ENCODE measurements at places on chromosomes 13 and 19.

DNA sequence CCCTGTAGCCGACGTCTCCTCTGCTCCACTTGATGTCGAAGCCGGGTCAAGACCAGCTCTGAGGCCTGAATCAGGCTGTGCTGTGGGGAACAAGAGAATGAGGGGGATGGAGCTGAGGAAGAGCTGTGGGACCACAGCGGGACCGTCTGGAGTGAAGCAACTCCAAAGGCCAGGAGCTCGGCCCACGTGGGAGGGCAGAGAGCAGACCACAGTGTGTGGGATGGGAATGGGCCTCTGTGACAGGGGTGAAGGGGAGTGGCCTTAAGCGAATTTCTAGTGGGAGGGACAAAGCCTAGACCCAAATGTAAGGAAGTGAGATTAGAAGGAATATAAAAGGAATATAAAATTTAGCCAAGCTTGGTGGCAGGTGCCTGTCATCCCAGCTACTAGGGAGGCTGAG is 3.8 kb upstream of the SLC8A2 start:
- DNase-seq, result no peak

- no peak for DNase-seq
These were observed 3.8 kb downstream of the APC2 start for GRCh38 chr19:1453525-1454364.

DNA sequence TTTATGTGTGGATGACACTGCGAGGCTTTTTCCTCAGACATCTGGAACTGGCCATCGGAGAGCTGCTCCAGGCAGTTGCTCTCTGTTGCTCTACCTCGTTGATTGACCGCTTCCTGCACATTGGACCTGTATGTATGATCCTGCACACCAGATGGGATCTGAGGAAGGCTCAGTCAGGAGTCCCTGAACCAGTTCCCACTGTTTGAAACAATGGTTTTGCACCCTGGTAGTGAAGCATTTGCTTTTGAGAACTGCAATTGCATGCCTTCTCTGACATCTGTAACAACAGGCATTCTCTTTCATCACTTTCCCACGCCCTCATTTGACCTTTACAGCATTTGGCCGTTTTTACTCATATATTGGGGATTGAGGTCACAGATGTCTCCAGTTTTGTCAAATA is 61.1 kb upstream of the NPAS1 start:
- peak; percentile 65 for DNase-seq

- no peak for DNase-seq
These were observed 51.7 kb upstream of the SERPINE3 start for GRCh38 chr13:51287758-51288157.

DNA sequence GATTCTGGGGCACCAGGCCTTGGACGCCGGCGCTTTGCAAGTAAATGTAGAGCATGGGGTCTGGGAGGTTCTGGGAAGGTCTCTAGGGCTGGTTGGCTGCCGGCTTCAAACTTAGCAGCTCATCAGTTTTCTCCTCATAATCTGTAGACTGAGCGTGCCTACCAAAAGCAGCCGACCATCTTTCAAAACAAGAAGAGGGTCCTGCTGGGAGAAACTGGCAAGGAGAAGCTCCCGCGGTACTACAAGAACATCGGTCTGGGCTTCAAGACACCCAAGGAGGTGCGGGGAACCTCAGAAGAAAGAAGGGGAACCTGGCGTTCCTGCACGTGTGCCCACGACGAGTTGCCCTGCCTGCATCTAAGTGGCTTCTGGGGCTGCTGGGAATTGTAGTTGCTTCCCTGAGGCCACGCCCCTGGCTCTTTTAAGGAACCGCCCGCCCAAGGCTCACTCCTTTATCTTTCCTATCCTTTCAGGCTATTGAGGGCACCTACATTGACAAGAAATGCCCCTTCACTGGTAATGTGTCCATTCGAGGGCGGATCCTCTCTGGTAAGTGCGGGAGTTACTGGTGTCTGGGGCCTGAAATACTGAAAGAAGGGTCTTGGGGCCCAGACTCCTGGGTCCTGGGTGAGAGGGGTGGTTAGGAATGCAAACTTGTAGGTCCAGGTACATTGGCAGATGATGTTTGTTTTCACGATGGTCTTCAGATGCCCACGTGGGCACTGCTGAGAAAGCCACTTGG is 984 bp downstream of the RPS11 start:
- DNase-seq, result no peak

- DNase-seq, result no peak
These were observed 73.0 kb downstream of the ANKRD10 start for GRCh38 chr13:110841846-110842245.

- DNase-seq, result no peak
These were observed 218.0 kb downstream of the IRS2 start for GRCh38 chr13:109568339-109568818.

- DNase-seq, result no peak
These were observed 79.9 kb downstream of the MRPL57 start for GRCh38 chr13:21256351-21256761.

DNA sequence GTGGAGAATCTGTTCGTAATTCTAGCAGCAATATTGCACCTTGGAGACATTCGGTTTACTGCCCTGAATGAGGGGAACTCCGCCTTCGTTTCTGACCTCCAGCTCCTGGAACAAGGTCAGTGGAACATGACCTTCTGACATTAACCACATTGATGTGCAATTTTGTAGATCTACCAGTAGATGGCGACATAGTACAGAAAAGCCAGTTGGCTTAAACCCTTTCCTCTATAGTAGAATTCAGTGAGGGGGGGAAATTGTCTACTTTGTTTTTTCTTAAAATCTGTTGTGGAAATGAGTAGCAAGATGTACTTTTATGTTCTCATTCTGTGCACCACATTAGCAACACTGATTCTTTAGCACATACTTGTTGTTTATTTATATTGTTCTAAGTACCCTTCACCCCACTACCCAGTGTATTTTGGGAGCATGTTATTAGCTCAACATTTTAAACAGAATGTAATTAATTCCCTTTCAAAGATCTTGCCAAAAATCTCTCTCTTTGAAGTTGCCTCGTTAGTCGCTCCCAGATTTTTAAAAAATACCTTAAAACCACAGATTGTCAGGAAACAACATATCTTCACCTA is 332.2 kb downstream of the MYO16 start:
- peak; percentile 22 for DNase-seq

DNA sequence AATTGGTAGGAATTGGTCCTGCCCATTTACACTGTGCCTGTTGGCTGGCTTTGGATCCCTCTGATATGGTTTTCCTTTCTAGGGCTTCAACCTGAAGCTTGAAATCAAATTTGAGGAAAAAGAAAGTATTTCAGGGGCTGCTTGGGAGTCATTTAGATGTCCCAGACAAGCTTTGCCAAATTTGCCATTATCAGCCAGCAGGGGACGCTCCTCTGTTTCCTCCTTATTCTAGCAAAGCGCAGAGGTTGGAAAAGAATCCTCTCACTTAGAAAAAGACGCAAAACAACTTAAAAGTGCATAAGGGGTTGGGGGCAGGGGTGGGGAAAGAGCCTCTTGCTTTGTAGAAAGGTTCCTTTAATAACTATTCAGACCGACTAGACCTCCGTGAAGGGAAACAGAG is 1211.1 kb upstream of the PCDH20 start:
- DNase-seq, result no peak

DNA sequence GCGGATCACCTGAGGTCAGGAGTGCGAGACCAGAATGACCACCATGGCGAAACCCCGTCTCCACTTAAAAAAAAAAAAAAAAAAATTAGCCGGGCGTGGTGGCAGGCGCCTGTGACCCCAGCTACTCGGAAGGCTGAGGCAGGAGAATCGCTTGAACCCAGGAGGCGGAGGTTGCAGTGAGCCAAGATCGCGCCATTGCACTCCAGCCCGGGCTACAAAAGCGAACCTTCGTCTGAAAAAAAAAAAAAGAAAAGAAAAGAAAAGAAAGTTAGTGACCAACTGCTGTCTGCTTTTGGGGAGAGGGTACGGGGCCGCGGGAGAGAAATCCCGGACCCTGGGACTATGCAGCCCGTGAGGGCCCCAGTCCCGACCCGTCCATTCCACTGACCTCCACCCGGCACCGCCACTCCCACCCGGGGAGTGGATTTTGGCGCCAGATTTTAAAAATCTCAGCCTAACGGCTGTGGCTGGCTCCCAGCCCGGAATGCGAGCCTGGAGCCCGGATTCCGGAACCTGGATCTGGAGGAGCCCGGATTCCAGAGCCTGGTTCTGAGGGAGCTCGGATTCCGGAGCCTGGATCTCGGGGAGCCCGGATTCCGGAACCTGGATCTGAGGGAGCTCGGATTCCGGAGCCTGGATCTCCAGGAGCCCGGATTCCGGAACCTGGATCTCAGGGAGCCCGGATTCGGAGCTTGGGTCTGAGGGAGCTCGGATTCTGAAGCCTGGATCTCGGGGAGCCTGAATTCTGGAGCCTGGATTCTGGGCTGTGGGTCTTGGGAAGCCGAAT is 6.1 kb upstream of the LMNB2 start:
- DNase-seq, result peak; percentile 80

DNA sequence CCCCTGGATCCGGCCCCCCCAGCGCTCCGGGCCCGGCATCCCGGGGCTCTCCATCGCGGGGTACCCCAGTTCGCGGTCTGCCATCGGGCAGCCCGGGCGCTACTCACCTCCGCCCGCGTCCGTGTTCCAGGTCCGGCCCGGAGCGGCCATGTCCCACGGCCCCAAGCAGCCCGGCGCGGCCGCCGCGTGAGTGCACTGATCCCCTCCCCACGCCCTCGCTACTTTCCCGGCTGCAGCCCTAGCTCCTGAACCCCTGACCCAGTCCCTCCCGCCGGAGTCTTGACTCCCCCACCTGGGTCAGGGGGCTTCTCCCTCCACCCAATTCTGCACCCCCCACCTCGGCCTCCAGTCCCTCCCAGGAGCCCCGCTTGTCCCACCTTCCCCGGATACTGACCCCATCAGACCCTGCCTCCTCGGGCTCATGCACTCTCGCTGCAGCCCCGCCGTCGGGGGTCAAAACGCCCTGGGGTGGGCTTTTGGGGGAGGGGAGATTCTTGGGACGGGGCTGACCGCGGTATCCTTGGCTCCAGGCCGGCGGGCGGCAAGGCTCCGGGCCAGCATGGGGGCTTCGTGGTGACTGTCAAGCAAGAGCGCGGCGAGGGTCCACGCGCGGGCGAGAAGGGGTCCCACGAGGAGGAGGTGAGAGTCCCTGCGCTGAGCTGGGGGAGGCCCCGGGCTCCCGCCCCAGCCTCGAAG is 566 bp downstream of the HMG20B start:
- DNase-seq, result no peak

DNA sequence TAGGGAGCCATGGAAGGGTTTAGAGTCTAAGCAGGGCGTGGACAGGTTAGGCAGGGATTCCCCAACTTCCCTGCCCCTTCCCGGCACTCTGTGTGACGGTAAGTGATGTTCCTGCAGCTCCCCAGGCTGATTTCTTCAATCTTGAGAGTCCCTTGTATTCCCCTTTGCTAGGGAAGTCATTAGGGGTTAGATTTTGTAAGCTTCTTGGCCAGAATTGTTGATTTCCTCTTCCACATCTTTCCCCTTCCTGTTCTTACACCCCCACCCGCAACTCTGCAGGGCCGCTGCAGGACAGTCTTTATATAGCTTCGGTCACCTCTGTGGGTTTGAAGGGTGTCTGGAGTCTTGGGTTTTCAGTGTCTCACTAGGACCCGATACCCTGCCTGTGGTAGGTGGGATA is 10.6 kb upstream of the ADGRE1 start:
- no peak for DNase-seq

DNA sequence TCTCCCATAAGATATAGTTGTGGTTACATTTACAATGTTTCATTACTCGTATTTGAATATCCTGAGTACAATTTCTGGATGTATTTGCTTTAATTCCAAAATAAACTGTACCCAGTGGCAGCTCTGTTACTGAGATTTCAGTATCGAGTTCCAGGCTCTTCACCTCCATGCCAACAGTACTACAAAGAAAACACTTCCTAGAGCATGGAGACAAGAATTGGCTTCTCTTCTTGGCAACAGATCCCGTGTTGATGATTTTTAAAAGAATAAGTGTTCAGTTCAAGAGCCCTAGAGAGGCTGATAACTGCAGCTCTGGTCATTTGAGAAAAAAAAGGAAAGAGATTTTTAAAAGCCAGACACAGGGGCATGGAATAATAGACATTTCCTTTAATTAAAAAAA is 302.8 kb downstream of the EFNB2 start:
- no peak for DNase-seq

- peak; percentile 13 for DNase-seq
These were observed 58.7 kb upstream of the PABPC3 start for GRCh38 chr13:25037057-25037813.

- peak; percentile 72 for DNase-seq
These were observed 201.7 kb downstream of the ABCC4 start for GRCh38 chr13:95099541-95099940.

GRCh38 chr19:18262144-18262543 is 12.1 kb downstream of the IQCN start:
- DNase-seq, result no peak

GRCh38 chr13:60629158-60629557 is 232.1 kb downstream of the TDRD3 start:
- no peak for DNase-seq

DNA sequence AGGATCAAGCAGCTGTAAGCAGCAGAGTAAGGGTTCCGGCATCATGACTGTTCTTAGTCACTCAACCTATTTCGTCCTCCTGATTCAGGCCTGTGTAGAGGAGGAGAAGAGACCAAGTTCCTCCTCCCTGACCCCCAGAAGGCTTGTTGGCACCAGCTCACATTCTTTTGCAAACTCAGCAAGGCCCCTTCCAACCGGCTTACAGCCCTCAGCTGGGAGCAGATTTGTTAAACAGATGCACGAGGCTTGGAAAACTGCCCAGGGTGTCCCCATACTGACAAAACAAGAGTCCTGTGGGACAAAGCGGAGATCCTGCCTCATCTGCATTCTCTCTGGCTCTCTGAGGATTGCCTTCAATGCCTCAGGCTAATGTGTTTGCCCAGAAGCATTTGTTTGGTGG is 113.2 kb upstream of the SOX21 start:
- peak; percentile 63 for DNase-seq

- DNase-seq, result no peak
These were observed 59.1 kb upstream of the PDX1 start for GRCh38 chr13:27860743-27861142.

- DNase-seq, result no peak
These were observed 865.0 kb downstream of the PCDH9 start for GRCh38 chr13:66365101-66365500.

GRCh38 chr13:37665420-37665819 is 66.9 kb upstream of the POSTN start:
- DNase-seq, result no peak

- DNase-seq, result no peak
These were observed 788.2 kb downstream of the SLITRK5 start for GRCh38 chr13:88459331-88459730.

- DNase-seq, result peak; percentile 25
These were observed 25.3 kb downstream of the CAPN12 start for GRCh38 chr19:38718747-38719543.

DNA sequence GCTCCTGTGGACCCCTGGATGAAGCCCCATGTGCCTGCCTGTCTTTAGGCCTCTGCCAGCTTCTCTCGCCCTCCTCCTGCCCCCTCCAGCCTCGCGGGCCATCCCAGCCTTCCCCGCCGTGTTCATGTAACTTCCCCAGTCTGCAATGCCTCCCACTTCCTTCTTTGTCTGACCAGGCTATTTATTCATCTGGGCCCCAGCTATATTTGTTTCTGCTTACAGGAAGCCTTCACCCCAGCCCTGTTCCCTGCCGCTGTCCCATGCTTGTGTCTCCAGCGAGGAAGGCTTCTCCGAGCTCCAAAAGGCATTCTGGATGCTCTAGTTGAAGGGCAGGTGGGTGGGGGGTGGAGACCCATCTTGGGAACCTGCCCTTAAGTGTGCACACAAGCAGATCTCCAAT is 7.9 kb upstream of the C3 start:
- DNase-seq, result no peak

Data from skeletal muscle cell (primary cell).